NCI-H510A treated with DMSO at 0.1 percent for 48 hours (cell line): ENCODE measurements at places on chromosomes 1 and 21.

DNA sequence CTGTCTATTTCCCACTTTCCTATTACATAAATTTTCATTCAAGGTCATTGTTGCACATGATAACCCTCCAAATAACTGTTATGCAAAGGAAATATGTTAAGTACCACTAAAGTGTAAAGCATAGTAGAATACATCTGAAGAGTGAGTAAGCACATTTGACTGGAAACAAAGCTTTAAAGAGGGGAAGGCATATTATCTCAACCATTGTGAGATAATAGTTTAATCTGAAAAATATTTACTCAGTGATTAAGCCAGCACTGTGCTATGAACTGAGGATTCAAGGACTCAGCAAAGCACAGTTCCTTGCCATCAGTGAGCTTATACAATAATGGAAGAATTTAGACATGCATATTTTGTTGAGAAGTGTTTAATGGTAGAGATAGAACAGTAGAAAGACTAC lies 127.4 kb downstream of the HMCN1 start:
- peak; percentile 50 for DNase-seq

DNA sequence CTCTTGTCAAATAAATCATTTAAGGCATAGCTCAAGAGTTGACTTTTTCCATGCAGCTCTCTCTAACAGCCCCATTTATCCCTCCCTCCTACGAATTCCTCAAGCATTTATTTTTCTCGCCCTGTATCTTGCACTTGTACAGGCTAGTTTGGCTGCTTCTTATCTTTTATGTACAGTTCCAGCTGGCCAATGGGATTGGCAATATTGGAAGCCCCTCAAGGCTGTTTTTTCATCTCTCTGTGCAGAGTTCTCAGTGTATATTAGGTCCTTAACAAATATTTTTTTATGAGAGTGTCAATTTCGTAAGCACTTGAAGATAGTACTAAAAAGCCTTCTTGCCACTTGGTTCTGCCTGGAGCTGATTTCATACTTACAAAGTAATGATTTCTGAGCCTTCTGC lies 356.0 kb downstream of the ST6GALNAC3 start:
- no peak for DNase-seq

- no peak for DNase-seq
These were observed at the start of gene LCE2D for GRCh38 chr1:152663098-152663497. Gene LCE2D (plus strand): TSS chr1:152663380. CDS start chr1:152664106, 726 bp downstream.

- DNase-seq, result no peak
These were observed 8.4 kb upstream of the IL12RB2 start for GRCh38 chr1:67299296-67299695.

- DNase-seq, result no peak
These were observed 104.0 kb upstream of the GJB5 start for GRCh38 chr1:34650800-34651199.

DNA sequence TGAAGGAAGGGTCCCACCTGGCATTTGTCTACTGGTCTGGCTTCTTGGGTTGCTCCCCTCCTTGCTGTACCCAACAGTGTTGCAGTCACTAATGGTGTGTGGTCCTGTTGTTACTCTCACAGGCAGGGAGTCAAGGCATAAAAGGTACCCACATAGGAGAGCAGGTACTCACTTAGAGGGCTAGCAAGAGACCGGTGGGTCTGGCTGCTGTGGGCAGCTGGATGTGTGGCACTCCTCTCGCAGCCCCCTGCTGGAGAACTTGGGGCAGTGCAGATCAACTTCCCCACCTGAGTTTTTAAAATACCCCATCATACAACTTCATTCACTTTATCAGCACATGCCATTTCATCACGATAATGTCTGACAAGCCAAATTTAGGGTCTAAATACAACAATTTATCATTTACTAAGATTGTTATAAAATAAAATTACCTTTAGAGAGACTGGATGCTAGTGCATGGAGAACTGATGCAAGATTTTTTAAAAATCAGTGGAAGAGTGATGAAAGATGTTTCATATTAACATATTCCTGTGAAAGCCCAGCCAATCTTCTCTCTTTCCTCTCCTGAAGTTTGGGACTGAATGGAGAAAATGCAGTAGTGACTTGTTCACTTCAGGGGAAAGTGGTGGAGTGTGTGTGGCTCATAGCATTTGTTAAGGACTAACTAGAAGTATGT lies 42.8 kb downstream of the ACP6 start:
- peak; percentile 67 for DNase-seq

GRCh38 chr1:229940684-229941083 lies 126.4 kb upstream of the GALNT2 start:
- DNase-seq, result no peak

DNA sequence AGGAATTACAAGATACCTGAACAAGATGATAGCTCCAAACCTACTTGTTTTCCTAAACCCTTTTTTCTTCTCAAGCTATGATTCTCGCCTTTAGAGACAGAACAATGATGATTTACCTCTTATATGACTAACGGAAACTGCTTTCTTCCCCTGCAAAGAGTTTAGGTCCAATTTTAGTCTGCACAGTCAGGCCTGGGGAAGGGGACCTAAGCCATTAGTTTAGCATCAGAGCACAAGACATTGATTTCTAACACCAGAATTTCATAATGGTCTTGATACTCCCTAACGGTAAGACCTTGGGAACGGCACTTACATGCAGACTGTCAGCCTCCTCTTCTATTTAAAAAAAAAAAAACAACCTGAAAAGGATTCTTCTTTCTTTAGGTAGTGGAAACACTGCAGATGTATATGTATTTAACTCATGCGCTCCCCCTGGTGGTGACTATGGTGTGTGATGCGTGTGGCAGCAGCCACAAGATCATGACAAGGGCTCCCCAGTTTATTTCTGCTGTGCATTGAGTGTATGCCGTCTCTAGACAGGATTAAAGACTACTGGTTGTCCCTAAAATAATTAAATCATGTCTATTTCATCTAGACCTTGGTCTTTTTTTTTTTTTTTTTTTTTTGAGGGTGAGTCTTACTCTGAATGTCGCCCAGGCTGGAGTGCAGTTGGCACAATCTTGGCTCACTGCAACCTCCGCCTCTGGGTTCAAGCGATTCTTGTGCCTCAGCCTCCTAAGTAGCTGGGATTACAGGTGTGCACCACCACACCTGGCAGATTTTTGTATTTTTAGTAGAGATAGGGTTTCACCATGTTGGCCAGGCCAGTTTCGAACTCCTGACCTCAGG lies 37.3 kb upstream of the TMEM222 start:
- peak; percentile 87 for DNase-seq

DNA sequence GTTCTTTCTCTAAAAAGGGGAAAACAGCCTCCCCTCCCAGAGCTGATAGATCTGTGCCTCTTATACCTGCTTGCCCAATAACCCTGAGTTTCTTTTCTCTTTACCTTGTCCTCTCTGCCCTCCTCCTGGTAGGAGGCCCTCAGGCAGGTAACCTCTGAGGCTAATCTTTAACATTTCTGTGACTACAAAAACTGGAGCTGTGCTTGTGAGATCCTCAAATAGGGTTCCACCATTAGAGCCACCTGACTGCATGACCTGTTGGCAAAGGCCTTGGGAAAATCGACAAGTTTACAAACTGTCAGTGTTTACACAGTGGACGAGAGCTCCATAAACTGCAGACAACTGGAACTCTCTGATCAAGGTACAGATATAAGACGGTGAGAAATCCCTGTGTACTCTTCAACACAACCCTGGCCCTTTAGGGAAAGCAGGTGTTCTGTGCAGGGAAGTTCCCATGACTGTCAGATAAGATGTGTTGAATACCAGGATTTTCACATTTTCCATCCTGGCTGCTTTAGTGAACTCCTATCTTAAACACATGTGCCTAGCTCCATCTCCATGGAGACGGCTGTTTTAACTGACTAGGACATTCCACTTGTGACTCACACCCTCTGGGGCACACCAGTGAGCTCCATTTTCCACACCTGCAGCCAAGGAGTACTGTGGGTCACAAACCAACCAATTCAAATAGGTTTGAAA lies 38.3 kb downstream of the ECE1 start:
- DNase-seq, result peak; percentile 74

- DNase-seq, result no peak
These were observed 455.9 kb upstream of the RUNX1 start for GRCh38 chr21:35504951-35505466.

DNA sequence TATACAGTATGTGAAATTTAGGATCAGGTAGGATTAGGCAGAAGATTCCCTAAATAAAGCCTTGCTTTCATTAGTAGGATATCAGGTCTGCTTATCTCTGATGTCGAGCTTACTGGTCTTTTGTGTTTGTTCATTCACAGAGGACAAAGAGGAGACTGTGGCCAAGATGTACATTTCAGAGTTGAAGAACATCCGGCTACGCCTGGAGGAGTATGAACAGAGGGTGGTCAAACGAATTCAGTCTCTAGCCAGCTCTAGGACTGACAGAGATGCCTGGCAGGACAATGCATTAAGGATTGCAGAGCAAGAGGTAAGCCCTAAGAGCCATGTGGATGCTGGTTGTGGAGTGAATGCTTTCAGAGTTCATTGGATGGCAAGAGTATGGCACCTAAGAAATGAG lies 106.2 kb downstream of the MACF1 start:
- no peak for DNase-seq

GRCh38 chr1:111497592-111497991 lies 5.8 kb downstream of the ADORA3 start:
- DNase-seq, result no peak

DNA sequence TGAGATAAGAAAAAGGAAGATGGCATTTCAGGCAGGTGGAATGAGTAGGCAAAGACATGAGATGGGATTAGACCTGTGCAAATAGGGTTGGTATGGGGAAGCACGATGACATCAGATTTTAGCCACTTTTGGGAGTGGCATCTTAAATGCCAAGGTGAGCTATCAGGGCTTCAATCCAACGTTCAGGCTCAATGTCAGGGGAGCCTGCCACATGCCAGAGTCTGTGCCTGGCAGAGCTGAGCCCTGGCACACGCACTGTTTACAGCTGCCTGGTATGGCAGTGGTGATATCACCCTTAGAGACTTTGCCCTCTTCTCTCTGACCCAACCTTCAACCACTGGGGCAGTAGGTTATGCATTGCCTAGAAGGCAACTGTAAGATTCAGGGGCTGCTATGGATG lies 1.1 kb upstream of the GUCA2B start:
- DNase-seq, result no peak

- DNase-seq, result no peak
These were observed 120.5 kb downstream of the TMEM53 start for GRCh38 chr1:44553771-44554170.

GRCh38 chr1:22721122-22721873 lies 10.7 kb downstream of the EPHB2 start:
- no peak for DNase-seq

DNA sequence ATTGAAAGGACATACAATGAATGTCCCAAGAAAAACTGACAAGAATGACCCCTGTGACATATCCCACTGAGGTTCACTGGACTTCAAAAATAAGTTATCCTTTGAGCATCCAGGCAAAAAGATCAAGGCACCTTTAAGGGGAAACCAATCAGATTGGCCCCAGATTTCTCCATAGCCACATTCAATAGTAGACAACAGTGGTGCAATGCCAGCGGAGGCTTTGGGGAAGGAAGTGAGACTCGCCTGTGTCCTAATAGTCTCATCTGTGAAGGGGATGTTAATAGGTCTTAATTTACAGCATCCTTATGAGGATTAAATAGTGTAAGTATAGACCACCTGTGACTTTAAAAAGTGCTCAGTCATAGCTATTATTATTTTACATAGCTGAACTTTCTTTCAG lies 21.5 kb downstream of the RPL5 start:
- DNase-seq, result no peak

- no peak for DNase-seq
These were observed 14.6 kb upstream of the TGFBR3 start for GRCh38 chr1:91900562-91900961.
